Foreskin keratinocyte (primary cell): ENCODE measurements at places on chromosomes 12 and 14. TPM values are rescaled to one million over a fixed set of nuclear protein-coding genes. Genes with fewer than 3 reads are reported as not detected.

ACACB gene
- 3.2 and 3.3 TPM in 2 replicates for total RNA-seq

SLC2A13 gene
- total RNA-seq, result 1.9 and 2.3 TPM in 2 replicates

MIP gene
- not detected in 2 replicates for total RNA-seq

OR6C2 gene
- total RNA-seq, result not detected in 2 replicates

SPIC gene
- not detected in 2 replicates for total RNA-seq

ATXN7L3B gene
- 14.7 and 17.6 TPM in 2 replicates for total RNA-seq

SLC6A15 gene
- total RNA-seq, result 29.6 and 38.8 TPM in 2 replicates

GPRC5D gene
- not detected in 2 replicates for total RNA-seq

MIPOL1 gene
- 9.3 and 10.2 TPM in 2 replicates for total RNA-seq

GPRC5A gene
- total RNA-seq, result 9.3 and 14.2 TPM in 2 replicates

DEGS2 gene
- total RNA-seq, result 0.07 TPM in 1 of 2 replicates, not detected in the other

DEPDC4 gene
- total RNA-seq, result 1.3 and 2.5 TPM in 2 replicates

CLEC2A gene
- total RNA-seq, result not detected in 2 replicates

B4GALNT1 gene
- 0.25 and 0.51 TPM in 2 replicates for total RNA-seq

PLCZ1 gene
- not detected in 2 replicates for total RNA-seq

IFNG-AS1 gene
- not detected in 2 replicates for total RNA-seq

KCNMB4 gene
- total RNA-seq, result 0.11 and 1.1 TPM in 2 replicates

TIGAR gene
- total RNA-seq, result 20.8 and 24.7 TPM in 2 replicates

SLC5A8 gene
- 0.10 and 0.14 TPM in 2 replicates for total RNA-seq

FGF23 gene
- total RNA-seq, result not detected in 2 replicates

HOXC4 gene
- 2.3 and 2.9 TPM in 2 replicates for total RNA-seq

RNASE2 gene
- not detected in 2 replicates for total RNA-seq

KRT71 gene
- not detected in 2 replicates for total RNA-seq

LHX5 gene
- total RNA-seq, result 0.11 and 0.24 TPM in 2 replicates

RTL1 gene
- total RNA-seq, result not detected in 2 replicates

CARMIL3 gene
- 0.07 TPM in 2 replicates for total RNA-seq

PRB2 gene
- not detected in 2 replicates for total RNA-seq

PELI2 gene
- 0.14 TPM in 1 of 2 replicates, not detected in the other for total RNA-seq

LRIG3 gene
- 25.9 TPM in 2 replicates for total RNA-seq

CACNB3 gene
- 26.7 and 29.8 TPM in 2 replicates for total RNA-seq

SMOC1 gene
- 23.1 and 49.3 TPM in 2 replicates for total RNA-seq

TRPV4 gene
- total RNA-seq, result 0.82 and 1.5 TPM in 2 replicates

LRRK2 gene
- total RNA-seq, result 0.32 and 0.58 TPM in 2 replicates

LPAR5 gene
- 9.8 and 13.4 TPM in 2 replicates for total RNA-seq

PRH2 gene
- not detected in 2 replicates for total RNA-seq

CSRP2 gene
- 21.6 and 38.5 TPM in 2 replicates for total RNA-seq

LRP1-AS gene
- total RNA-seq, result not detected in 2 replicates

RNASE12 gene
- not detected in 2 replicates for total RNA-seq

INHBC gene
- total RNA-seq, result not detected in 2 replicates

CCDC196 gene
- not detected in 2 replicates for total RNA-seq

ADCY6 gene
- total RNA-seq, result 10.3 and 12.5 TPM in 2 replicates

STK38L gene
- 14.8 and 15.0 TPM in 2 replicates for total RNA-seq

KRT77 gene
- total RNA-seq, result 0.03 TPM in 1 of 2 replicates, not detected in the other

MDM2 gene
- total RNA-seq, result 110 and 114 TPM in 2 replicates

TPPP2 gene
- not detected in 2 replicates for total RNA-seq

SYCP3 gene
- 0.07 and 0.17 TPM in 2 replicates for total RNA-seq

TMEM63C gene
- total RNA-seq, result 0.49 and 0.65 TPM in 2 replicates

CLEC9A gene
- not detected in 2 replicates for total RNA-seq

CCDC38 gene
- not detected in 2 replicates for total RNA-seq

RPGRIP1 gene
- total RNA-seq, result not detected in 2 replicates

FAM90A1 gene
- 0.28 and 0.41 TPM in 2 replicates for total RNA-seq

RAPGEF3 gene
- 7.7 and 8.1 TPM in 2 replicates for total RNA-seq

JDP2 gene
- total RNA-seq, result 31.0 and 32.3 TPM in 2 replicates

CACNA1C gene
- not detected in 2 replicates for total RNA-seq

TMEM233 gene
- not detected in 2 replicates for total RNA-seq
